ENCODE measurements at places on chromosomes 13 and 19.

DNA sequence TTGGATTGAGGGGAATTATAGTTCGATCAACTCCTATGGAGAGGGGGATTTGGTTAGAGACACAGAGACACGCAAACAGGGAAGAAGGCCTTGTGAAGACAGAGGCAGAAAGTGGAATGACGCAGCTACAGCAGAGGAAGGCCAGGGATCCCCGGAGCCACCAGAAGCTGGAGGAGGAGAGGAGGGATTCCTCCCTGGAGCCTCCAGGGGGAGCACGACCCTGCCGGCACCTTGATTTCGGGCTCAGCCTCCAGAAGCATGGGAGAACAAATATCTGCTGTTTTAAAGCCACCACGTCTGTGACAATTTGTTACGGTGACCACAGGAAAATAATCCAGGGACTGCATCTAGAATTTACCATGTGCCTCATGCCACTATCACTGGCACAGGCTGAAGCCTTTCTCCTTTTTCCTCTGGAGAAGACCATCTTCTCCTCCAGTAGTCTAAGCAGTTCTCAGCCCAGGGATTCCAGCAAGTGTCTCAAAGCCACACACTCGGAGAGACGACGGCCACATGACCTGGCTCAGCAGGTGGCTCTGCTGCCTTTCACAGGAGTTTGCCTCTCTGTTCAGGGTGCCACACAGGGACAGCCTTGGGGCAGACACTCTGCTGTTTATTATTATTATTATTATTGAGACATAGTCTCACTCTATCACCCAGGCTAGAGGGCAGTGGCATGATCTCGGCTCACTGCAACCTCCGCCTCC, 39.9 kb upstream of the CCNE1 start:
- no peak for DNase-seq

GRCh38 chr19:6103217-6103644, 7.1 kb downstream of the RFX2 start:
- no peak for DNase-seq

- no peak for DNase-seq
These were observed 4.2 kb downstream of the SNRPA start for GRCh38 chr19:40755248-40755624.

DNA sequence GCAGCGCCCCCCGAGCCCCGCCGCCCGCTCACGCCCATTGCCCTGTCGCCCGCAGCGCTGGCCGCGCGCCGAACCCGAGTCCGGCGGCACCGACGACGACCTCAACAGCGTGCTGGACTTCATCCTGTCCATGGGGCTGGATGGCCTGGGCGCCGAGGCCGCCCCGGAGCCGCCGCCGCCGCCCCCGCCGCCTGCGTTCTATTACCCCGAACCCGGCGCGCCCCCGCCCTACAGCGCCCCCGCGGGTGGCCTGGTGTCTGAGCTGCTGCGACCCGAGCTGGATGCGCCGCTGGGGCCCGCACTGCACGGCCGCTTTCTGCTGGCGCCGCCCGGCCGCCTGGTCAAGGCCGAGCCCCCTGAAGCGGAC, 518 bp downstream of the KLF2 start:
- DNase-seq, result no peak

GRCh38 chr19:46478356-46478986, 7.1 kb upstream of the PNMA8A start:
- no peak for DNase-seq

DNA sequence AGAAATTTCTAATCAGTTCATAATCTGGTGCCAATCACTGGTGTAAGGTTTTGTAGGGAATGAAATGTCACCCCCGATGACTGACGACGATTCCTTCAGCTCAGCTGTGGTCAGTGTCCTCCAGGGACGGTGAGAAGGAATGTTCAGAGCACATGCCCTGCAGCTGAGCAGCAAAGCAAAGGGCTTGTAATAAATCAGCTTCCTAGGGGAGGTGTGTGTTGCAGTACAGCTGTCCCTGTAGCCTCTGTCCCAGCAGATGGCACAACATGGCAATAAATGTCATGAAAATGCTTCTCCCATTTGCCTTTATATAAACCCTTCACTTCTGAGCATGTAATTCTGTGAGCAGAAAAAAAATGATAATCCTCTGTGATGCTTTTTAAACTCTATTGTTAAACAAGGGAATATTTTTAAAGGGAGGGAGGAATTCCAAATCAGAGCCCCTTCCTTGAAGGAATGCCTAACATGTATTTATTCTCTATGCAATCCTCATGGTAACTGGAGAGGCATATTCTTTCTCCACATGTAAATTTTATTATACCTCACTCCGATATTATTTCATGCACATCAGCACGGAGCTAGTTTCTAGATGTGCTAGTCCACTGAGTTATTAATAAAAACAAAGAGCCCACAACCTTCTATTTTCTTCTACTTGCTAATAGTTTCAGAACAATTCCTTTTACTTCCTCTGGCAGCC, 102.5 kb downstream of the FAM216B start:
- no peak for DNase-seq

Measured in GM12891 (cell line).